Activated CD4-positive, alpha-beta T cell treated with anti-CD3 and anti-CD28 coated beads for 36 hours (primary cell): ENCODE measurements at places on chromosomes 1 and 21. TPM values are rescaled to one million over a fixed set of nuclear protein-coding genes. Genes with fewer than 3 reads are reported as not detected.

Gene TRIM67
- not detected for total RNA-seq

Gene ALG6
- total RNA-seq: 16.3 TPM

Gene RBP7
- not detected for total RNA-seq

Gene VWA1
- 0.56 TPM for total RNA-seq

Gene OR14K1
- total RNA-seq: not detected

Gene ADORA3
- 0.16 TPM for total RNA-seq

Gene ARID1A
- total RNA-seq: 112 TPM

GRCh38 chr1:83109692-83110091 is 889.2 kb downstream of the TTLL7 start:
- no peak for DNase-seq

DNA sequence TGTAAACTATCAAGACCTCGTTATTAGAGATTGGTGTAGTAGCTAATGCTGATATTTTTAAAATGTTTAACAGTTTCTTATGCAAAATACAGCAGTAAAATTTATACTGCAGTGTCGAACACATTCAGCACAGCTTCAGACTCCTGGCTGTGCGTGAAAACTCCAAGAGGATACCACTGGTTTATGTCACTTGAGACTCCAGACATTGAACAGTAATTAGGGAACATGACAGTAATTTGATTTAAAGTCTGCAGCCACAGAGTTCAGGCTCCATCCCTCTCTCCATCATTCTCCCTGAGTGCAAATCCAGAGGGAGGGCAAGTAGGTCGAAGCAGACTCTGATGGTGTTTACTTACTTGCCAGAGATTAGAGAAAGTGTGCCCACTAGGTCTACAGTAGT is 94.2 kb downstream of the AK5 start:
- DNase-seq: no peak

DNA sequence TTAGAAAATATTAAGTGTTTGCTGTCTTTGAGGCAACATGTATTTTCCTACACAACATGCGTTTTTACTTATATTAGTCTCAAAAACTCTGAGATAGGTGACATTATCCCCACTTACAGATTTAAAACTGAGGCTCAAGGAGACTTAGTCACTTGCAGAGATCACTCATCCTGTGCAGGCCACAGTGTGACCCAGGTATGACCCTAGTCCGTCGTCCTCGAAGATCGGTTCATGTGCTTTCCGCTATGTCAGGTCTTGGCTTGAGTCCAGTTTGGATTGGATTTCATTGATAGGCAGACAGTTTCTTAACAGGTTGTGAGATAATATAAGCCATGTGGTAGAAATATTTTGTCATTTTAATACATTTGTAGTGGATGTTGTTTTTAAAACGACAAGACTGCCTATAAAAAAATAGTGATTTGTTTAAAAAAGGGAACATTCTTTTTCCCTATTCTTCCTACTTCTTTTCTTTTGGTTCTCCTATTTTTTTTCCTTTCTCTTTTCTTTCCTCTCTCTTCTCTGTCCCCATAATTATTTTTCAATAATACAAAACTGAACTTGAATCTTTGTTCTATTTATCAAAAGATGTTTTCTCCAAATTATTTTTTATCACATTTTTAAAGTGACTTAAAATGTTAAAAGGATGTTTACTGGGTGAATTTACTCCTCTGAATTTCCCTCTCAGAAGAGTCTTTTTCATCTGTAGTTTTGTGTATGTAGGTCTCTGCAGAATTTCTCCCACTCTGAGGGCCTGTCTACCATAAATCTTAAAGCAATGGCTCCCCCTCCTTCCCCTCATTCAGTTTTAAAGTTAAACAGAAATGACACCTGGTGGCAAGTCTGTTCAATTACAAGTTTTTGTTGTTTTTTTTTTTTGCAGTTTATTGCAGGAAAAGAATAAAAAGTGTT is 81.8 kb downstream of the PHTF1 start:
- no peak for DNase-seq

GRCh38 chr1:18924221-18924691 is 21.9 kb upstream of the ALDH4A1 start:
- peak; percentile 32 for DNase-seq

DNA sequence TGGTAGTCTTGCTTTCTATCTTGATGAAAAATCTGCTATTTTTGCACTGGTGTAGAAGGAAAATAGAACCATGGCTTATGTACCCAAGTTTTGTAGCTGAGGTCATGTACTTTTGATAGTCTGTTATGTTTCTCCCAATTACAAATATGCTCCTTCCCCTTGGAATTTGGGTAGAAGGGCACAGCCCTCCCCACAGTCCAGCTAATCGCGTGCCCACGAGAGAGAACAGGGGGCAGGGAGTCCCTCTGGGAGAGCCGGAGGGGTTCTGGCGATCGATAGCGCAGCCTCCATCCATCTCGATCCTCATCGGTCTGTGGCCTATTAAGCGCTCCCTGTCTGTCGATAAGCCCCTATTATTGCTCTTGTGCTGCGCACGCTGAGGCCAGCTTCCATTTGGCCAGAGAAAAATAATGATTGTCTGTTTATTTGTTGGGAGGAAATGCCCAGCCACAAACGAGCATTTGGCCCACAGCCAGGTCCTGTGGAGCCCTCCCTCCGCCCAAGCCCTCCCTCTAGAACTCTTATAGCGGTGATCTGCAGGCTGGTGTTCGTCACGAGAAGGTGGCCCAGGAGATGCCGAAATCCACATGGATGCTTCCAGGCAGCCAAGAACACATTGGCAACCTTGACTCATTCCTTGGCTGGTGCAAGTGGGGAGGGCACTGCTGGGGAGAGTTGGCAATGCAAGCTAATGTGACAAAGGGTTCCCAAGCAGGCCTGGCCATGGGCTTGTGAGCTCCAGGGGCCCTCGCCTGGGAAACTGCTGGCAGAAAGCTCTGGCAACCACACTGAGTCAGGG is 134.7 kb upstream of the TNR start:
- DNase-seq: no peak

- DNase-seq: no peak
Measured at GRCh38 chr1:31426249-31426922, 13.4 kb downstream of the SERINC2 start.

DNA sequence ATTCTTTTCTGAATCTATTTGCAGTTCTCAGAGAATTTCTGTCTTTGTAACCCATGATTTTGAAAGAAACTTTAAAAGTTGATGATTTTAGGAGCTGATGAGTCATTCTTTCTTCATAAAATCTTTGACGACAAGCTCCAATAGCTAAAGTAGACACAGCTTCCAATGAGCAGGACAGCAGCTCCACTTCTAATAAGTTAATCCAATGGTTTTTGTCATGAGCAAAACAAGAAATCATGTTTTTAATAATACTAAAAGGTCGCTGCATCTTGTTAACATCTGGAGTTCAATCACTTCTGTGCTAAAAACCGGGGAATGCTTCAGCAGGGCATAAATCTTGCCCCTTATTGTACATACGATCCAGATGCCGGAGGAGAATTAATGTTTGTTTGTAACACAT is 48.9 kb upstream of the GORAB start:
- DNase-seq: no peak

DNA sequence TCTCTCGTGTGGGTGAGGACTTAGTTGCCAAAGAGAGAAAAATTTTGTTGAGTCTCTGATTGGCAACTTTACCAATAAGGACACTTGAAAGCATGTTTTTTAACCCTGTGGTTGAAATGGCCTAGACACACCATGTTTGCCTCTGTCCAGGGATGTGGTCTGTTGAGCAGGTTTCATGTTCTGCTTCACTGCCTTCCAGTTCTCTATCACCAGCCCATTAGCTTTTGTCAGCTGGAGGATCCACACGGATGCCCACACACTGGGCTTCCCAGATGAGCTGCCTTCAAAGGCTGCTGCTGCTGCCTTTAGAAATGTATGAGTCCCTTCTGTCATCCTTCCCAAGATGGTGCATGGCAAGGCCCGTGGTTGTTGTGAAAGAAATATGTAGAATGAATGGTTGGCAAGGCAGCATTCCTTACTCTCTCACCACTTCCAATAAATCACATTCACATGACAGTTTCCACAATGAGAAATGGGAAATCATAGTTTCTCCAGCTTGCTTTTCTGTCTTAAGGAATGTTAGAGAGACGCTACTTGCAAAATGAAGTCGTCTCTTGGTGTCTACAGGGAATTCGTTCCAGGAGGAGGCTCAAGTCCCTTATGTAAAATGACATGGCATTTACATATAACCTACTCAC is 108.2 kb upstream of the SLC35F3 start:
- DNase-seq: no peak

DNA sequence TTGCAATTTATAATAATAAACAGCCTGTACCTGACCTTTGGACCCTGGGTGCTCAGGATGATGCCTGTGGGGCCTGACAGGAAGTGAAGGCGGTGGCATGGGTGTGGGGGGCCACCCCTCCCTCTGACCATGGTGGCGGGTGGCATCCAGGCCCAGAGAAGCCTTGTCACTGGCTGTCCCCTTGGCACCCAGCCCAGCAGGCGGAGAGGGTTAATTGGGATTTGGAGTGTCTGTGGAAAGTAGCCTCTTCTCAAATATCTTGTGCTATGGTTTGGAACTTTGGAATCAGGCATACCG is 20.5 kb downstream of the SOX13 start:
- no peak for DNase-seq

DNA sequence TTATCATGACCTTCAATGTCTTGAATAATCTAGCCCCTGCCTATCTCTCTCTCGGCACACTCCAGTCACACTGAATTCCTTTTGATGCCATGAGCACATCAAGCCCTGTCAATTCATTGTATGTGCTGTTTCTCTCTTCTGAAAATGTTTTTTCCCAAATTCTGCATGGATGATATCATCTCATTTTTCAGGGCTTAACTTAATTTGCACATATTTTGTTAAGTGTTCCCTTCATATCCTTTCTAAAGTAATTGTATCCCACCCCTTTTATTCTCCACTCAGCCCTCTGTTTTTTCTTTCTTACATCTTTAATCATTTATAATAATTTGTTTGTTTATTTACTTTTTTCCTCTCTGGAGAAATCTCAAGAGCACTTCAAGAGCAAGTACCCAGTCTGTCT is 149.9 kb downstream of the ZNF326 start:
- no peak for DNase-seq

GRCh38 chr1:38662126-38662525 is 197.4 kb downstream of the RRAGC start:
- DNase-seq: no peak

DNA sequence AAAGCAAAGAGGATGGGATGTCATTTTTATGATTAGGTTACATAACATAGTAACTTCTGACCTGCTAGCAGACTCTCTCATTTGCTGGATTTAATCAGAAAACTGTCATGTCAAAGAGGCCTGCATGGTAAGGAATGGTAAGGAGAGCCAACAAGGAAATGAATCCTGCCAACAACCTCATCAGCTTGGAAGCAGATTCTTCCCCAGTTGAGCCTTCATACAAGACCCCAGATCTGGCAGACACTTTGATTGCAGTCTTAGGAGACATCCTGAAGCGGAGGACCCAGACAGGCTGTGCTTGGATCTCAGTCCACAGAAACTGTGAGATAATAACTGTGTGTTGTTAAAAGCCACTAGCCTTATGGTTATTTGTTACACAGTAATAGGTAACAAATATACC is 27.6 kb upstream of the MARK1 start:
- DNase-seq: no peak

DNA sequence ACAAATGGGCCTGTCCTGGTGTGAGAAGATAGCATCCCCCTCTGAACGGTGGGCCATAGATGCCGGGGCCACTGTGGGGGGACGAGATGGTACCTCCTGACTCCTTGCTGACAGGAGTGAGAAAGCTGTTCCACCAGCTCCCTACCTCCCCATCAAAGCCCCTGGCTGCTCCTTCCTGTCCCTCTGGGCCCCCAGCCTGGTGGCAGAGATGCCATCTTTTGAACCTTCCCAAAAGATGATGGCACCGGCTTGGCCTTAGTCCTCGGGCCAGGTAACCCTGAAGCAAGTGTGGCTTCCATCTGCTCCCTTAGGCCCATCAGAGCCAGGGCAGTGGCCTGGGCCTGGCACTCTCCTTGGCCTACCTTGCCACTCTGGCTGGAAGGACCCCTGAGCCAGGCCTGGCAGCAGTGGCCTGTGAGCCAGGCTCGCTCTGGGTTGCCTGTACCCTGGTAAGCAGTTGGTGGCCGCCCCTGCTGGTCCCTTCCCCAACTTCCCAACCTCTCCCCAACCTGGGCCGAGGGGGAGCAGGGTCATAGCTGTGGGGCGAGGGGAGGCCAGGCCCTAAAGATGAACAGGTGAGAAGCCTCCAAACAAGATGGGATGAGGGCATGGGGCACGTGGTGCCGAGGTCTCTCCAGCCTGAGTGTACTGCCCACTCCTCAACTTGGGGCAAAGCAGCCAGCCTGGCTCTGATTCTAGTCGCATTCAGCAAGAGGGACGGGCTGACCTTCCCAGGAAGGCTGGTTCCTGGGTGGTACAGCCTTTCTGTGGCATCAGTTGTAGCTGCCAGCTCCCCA is 34.7 kb downstream of the ZBTB17 start:
- no peak for DNase-seq

DNA sequence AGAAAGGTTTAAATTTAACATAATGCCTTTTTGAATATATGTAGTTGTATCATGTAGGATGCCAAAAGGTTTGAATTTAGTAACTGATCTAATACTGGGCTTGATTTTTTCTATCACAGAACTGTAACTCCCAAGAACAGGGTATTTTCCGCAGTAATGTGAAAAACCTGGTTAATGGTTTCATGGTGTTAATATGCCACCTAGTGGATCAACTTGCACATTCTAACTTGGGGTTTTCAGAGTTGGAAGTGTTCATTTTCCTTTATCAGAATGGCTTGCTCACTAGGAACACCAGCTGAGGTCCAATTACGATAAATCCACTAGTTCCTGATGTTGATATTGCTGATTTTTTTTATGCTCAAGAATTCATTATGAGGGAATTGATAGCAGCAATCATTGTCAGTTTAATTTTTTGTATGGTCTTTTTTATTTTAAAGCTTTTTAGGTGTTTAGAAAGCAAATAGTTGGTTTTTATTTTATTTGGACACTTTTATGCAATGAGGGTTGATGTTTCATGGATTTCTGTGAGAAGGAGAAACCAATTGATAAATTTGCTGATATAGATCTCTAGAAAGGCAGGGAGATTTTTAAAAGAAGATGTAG is 157.2 kb downstream of the PLA2G4A start:
- DNase-seq: no peak

GRCh38 chr1:98817821-98818220 is 156.3 kb downstream of the SNX7 start:
- DNase-seq: no peak

DNA sequence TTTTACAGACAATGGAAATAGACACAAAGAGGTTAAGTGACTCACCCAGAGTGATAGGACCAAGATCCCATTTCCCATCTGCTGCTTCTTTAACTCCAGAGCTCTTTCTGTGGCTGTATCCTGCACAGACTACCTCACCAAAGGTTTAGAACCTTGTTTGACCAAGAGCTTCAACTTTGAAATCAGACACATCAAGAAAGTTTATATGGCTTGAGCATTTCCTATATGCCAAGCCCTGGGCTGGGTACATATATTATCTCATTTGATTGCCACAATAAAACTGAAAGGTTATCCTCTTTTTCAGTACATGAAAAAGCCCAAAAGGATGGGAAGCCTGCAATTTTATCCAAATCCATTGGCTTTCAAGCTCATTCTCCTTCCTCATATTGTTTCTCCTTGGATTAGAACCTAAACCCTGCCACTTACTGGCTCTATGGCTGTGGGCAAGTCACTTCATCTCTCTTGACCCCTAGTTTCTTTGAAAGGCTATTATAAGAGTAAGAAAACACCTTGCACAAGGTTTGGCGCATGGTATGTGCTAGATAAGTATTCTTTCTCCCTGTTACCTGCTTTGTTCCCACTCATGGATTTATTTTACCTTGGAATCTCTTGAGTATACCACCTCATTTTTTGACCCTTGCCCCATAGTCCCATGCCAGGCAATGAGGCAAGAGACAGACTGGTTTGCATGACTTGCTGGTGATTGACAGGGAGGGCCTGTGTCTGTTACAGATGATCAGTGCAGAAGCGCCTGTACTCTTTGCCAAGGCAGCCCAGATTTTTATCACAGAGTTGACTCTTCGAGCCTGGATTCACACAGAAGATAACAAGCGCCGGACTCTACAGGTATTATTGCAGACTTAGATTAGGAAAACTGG is 34.5 kb upstream of the KCNQ4 start:
- DNase-seq: no peak
